ENCODE measurements at places on chromosomes 12 and 14.

GRCh38 chr14:50667684-50667995 lies 466 bp downstream of the SAV1 start:
- DNase-seq: no peak

DNA sequence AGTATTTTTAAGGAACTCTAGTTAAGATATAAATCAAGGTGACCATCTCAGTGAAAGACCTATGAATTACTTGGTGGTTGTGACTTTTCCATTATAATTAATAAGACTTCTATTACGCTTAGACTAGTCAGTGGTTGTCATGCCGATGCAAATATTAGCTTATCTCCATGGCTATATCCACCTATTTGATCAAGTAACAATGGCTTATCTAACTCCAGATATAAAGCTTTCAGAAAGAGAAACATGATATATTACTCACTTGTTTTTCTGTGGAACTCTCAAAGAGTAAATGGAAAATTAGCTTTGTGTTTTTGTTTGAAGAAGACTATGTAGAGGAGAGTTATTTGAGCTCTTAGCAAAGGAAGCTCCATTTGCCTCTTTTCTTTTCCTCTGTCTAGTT lies 323.8 kb upstream of the DCN start:
- no peak for DNase-seq

DNA sequence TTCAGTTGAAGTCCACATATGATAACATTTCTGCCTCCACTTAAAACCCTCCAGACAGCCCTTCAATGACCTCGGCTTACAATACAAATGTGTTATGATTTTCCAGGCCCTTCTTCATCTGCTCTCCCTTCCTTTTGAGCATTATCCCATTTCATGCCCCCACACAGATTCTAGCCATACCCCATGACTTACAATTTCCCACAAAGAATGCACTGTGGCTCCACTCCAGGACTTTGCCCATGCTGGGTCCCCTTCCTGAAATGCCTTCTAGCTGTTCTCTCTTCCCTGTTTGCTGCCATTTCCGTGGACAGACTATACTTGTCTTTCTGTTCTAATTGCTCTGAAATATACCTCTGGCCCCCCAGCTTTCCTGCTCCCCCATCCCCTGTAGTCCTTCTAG lies 963.2 kb downstream of the DIO2 start:
- no peak for DNase-seq

- no peak for DNase-seq
These were observed 2.9 kb downstream of the NEK9 start for GRCh38 chr14:75123991-75124390.

- no peak for DNase-seq
These were observed 9.3 kb downstream of the SLC48A1 start for GRCh38 chr12:47782372-47782770.

- no peak for DNase-seq
These were observed 1.5 kb downstream of the CHD4 start for GRCh38 chr12:6605421-6606330.

- no peak for DNase-seq
These were observed 27.1 kb upstream of the PCNX4 start for GRCh38 chr14:60064491-60065072.

DNA sequence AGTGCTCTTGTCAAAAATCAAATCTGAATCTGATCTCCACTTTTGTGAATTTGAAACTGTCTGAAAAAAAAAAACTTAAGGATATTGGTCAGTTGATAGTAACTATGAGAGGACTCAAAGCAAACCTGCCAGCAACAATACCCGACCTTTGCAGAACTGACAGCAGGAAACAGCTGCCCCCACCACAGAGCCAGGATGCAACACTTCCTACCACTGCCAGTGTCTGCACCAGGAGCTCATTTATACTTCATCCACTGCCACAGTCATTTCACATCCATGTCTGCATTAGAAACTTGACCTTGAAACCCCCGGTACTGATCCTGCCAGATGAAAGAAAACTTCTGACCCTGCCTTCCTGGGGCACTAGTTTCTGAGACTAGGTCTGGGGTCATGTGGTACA lies 27.4 kb upstream of the RXYLT1 start:
- DNase-seq: no peak

All from osteocyte (in vitro differentiated cells).